ENCODE measurements at places on chromosomes 5 and 9.

DNA sequence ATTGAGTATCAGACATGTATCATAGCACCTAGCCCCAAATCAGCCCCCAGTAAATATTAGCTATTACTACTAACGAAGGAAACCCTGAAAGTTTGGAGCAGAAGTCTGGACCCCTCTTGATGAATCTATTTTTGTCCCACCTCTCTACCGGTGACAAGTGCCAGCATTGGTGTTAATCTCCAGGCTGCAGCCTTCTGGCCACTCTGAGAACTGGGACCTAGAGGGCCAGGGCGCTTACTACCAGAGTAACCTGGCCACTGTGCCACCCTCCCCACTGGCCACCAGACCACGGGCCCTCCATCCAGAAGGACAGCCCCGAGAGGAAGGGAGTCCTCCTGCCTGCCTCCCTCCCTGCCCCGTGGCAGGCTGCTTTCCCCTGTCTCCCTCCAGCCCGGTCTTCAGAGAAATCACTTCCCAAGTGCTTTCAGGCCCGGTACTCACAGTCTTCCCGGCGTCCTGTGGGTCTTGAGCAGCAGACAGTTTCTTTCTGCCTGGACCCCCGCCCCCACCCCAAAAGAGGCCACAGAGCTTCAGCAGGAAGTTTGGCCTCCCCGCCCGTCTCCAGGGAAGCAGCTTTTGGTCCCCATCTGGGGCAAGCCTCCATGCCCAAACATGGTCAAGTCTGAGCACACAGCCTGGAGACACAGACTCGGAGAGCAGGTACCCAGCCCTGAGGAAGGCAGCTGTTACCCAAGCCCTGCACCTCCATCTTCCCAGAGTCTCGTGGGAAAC is at the start of gene KCNMB1:
Gene KCNMB1 (minus strand): TSS at position 550 of the 732 bp plus-strand sequence. CDS start 3,920 bp downstream, outside the sequence.
- DNase-seq, result no peak

DNA sequence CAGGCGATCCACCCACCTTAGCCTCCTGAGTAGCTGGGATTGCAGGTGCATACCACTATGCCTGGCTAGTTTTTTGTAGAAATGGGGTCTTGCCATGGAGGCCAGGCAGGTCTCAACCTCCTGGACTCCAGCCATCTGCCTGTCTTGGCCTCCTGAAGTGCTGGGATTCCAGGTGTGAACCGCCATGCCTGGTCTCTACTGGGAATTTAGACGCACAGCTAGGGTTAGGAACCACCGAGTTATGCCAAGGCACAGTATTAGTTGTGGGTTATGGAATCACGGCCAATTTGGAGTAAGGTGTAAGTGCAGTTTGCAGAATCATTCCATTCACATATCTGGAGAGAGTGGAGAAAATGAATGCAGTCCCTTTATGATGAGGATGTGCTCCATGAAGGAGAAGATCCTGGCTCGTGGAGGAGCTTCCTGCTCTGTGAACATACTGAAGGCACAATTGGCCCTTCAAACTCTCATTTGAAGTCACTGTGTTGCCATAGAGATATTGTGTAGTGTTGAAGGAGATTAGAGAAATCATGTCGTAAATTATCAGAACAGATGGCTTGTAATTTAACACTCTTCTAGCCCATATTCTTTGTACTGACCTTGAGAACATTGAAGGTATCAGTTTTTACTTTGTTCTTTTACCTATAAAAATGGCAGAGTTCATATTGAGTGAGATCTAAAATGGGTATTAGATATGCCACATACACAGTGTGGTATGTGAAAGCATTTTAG is 18.8 kb downstream of the TRIO start:
- no peak for DNase-seq

- no peak for DNase-seq
Observed at GRCh38 chr5:142906863-142907671, 136.9 kb downstream of the ARHGAP26 start.

- DNase-seq, result no peak
Observed at GRCh38 chr5:55324815-55325418, 17.1 kb downstream of the MTREX start.

DNA sequence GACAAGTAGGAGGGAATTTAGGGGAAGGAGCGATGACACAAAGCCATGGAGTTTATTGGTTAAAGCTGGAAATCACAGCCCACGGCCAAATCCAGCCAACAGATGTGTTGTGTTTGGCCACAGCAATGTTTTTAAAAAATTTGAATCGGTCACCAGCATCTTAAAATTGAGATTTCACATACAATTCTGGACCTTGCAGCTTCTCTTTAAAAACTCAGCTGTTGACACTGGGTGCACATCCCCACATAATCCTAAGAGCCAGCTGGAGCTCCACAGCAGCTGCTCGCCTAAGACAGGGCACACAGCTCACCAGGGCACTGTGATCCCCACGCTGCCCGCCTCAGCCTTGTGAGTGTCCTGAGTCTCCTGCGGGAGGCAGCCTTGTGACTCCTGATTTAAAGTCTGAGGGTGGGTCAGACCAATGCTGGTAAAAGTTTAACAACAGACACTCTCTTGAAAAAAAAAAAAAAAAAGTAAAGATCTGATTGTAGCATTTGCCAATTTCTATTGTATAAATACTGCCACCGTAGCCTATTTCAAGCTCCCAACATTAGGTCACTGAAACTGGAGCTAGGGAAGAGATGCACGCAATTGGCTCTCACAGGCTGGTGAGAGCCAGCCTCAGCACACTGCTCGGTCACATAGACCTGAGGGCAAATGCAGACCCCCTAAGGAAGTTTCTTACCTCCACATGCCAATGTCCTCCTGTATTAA is 124.8 kb downstream of the HSD17B3 start:
- no peak for DNase-seq

DNA sequence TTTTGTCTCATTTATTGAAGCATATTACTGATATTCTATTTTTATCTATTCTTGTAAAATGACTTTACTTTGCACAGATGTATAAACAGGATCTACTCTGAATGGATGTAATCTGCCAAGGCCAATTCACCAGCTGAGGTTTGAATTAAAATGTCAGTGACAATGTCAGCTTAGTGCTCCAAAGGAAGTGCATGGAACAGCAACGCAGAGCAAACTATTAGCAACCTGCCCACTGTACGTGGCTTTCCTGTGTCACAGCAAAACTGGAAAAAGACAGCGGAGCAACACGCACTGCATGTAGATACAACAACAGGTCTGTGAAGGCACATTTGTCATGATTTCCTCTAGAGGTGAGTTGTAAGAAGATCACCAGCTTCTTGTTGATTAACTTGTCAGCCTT is 409.4 kb downstream of the MED10 start:
- DNase-seq, result no peak

- DNase-seq, result no peak
Observed at GRCh38 chr5:1105350-1106265, 6.3 kb downstream of the SLC12A7 start.

DNA sequence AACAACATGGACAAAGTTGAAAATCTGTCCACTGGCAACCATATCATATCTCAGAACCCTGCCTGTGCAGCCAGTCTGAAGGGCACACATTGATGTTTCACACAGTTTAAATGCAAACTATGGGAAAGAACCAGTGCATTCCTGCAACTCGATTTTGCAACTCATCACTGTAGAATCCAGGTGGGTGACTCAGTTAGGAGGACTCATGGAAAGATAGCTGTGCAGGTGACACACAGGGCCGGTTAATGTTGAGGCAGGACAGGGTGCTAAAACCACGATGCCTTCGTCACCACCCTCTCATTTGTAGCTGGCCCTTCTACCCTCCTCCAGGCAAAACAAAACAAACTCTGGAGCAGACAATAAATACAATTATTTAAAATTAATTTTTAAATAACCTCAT is 62.8 kb downstream of the TLE1 start:
- no peak for DNase-seq

DNA sequence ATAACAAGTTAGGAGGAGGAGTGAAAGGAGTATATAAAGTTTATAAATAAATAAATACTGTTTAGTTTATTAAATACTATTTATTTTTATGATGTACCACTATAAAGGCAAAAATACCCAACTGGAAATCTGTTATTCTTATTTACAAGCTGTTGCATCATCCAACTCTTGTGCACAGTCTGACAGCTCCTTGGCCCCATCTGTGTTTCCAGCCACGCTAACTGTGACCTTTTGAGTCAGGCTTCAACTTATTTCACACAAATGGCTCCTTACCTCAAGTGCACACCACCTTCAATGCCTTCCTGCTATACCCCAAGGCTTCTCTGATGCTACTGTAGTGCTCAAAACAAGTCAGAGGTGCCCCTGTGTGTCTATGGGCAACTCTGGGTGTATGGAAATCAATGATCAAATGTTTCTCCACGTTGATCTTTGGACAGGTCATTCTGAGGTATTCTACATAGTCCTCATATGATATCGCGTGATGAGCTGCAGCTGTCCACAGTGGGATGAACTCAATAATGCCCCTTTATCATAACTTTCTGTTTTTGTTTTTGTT is 303.2 kb upstream of the GRAMD2B start:
- no peak for DNase-seq

DNA sequence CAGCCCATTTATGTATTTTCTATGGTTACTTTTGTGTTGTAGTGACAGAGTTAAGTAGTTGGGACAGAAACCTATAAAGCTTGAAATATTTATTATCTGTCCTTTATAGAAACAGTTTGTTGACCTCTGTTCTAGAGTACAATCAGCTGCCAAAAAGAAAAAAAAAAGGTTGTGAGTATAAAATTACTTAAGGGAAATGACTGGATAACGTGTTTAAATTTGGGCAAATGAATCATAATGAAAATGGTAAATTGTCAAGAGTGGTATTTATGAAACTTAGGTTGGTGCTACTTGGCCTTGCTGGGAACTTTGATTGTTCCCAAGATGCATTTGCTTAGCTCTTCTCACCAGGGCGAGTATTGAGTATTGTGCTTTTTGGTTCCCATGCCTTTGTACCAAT is 70.2 kb upstream of the IL6ST start:
- DNase-seq, result no peak

GRCh38 chr5:26761446-26761845 is 276.9 kb downstream of the CDH9 start:
- DNase-seq, result no peak

GRCh38 chr9:116701940-116702642 is 15.0 kb downstream of the TRIM32 start:
- DNase-seq, result no peak

DNA sequence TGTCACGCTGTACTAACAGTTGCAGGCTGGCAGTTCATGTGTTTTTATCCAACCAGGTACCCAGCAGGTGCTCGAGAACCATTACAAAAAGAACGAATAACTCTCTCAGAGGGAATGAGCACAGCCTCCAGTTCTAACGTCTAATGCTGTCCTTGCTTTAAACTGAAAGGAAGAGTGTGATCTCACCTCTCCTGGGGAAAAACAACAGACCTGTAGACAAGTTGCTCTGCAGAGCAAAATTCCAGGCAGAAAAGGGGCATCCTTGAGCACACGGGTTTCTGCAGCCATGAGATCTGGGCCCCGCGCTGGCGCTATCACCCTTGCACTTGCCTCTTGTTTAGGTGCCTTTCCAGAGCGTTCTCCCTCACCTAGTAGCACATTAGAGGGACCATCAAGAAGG is 92.5 kb upstream of the DNAH5 start:
- DNase-seq, result no peak

DNA sequence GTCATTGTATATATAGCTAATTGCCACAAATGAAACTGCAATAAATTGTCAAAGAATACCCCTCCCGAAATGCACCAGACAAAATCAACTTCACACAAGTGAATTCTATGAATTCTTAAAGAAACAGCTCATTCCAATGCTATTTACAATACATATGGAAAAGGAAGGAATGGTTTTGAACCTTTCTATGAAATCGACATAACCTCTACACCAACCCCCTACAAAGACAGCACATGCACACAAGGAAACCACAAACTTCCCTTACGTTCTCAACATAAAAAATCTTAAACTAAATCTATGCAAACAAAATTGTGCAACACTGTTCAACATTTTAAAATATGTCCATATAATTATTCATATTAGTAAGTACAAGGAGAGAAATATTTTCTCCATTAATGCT is 39.2 kb downstream of the MARCHF11 start:
- no peak for DNase-seq

- no peak for DNase-seq
Observed at GRCh38 chr5:91494447-91494996, 111.4 kb upstream of the ARRDC3 start.

- no peak for DNase-seq
Observed at GRCh38 chr5:151318850-151319732, 15.5 kb upstream of the SLC36A3 start.

- no peak for DNase-seq
Observed at GRCh38 chr5:66724349-66725139, 128.4 kb downstream of the MAST4 start.

- no peak for DNase-seq
Observed at GRCh38 chr5:80884929-80885328, 75.2 kb upstream of the RASGRF2 start.

GRCh38 chr5:83340511-83340918 is 131.0 kb upstream of the VCAN start:
- no peak for DNase-seq

GRCh38 chr5:36298552-36298951 is 3.1 kb downstream of the RANBP3L start:
- DNase-seq, result no peak

DNA sequence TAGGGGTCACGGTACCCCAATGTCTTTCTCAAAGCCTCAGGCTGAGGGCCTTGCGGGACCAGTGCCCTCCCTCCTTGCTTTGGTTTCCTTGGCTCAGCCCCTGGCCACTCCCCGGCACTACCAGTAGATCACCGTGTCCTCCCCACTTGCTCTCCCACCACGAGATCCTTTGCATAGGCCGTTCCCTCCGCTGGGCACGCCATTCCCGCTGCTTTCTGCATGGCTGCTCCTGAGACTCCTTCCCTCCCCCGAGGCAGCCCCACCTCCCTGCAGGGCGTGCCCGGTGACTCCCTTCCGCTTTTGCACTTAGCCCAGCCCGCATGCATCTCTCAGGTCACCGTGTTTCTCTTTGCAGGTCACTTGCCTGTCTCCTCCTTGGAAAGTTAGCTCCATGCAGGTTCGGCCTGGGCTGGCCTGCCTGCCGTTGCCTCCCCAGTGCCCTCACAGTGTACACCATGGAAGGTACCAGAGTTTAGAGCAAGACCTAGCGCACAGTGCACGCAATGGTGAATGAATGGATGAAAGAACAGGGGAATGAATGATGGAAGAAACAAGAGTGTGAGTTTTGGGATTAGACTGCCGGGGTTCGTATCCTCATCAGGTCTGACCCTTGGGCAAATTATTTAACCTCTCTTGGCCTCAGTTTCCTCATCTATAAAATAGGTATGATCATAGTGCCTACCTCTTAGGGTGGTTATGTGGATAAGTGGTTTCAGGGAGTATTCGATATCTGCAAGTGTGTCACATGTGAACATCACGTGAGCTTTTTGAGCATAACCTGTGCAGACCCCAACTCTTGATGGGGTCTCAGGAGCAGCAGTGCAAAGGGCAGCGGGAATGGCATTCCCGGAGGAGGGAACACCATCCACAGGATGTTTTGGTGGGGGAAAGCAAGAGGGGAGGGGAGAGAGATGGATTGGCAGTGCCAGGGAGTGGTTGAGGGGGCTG is 214.3 kb downstream of the C9orf50 start:
- DNase-seq, result no peak

DNA sequence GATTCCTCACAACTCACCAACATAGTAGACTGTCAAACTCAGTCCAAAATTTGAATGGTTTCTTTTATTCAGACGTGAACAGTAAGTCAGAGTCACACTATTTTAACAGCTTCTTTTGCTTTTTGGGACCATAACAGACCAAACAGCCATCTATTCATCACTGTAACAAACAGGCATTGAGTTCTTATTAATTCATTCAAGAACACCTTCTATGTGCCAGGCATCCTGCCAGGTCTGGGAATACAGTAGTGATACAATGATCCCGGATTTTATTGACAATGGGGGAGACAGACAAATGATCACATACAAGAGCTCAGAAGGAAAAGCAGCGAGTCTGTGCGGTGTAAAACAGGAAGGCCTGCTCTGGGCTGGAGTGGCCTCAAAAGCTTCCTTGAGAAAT is 153.3 kb upstream of the ERCC6L2 start:
- DNase-seq, result no peak

All from stimulated activated CD8-positive, alpha-beta memory T cell treated with anti-CD3 and anti-CD28 coated beads, Interleukin-7, amount 100 ng/mL, for 1 hour (primary cell).